ENCODE measurements at places on chromosomes 3 and 15. TPM values are rescaled to one million over a fixed set of nuclear protein-coding genes. Genes with fewer than 3 reads are reported as not detected.
A peak's percentile ranks its signal among the peaks of the same experiment; 100 is the strongest.

- H3K27ac ChIP-seq, result peak overlapping the region; percentile 51
- no peaks in the 10 kb centered on the region for H3K36me3 ChIP-seq
- peaks cover 51% of the 10 kb centered on the region for H3K4me1 ChIP-seq
Observed at GRCh38 chr3:9405756-9406155, 8.3 kb downstream of the SETD5 start.

- peaks cover 65% of the 10 kb centered on the region for H3K4me1 ChIP-seq
- no peak for DNase-seq
- H3K27ac ChIP-seq, result peak overlapping the region; percentile 64
- H3K36me3 ChIP-seq, result no peaks in the 10 kb centered on the region
- no peaks in the 10 kb centered on the region for H3K27me3 ChIP-seq
Observed at GRCh38 chr3:66492672-66493071, 8.2 kb downstream of the LRIG1 start.

DNA sequence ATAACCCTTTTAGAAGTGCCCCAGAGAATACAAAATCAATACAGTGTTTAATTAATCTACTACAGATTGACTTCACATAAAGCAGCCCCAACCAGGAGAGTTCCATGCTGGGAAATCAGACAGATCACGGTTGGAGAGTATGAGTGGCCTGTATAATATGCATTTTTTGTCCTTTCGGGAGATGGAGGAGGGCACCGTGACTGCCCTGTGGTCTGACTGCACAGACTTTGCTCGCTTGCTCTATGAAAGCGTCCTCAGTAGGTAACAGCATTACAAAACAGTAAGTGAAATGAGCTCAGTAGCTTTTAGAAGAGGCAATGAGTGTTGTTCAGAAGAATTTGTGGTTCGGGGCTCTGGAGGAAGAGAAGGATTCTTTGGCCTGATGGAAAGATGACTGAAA, 34.2 kb upstream of the SKIL start:
- H3K27me3 ChIP-seq, result no peaks in the 10 kb centered on the region
- H3K4me3 ChIP-seq, result no peak overlapping the region
- DNase-seq, result no peak
- no peaks in the 10 kb centered on the region for H3K36me3 ChIP-seq

DNA sequence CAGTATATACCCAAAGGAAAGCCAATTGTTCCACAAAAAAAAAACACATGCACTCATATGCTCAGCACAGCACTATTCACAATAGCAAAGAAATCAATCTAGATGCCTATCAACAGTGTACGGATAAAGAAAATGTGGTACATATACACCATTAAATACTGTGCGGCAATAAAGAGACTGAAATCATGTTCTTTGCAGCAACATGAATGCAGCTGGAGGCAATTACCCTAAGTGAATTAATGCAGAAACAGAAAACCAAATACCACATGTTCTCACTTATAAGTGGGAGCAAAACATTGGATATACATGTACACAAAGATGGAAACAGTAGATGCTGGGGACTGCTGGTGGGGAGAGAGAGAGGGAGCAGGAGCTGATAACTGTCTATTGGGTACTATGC, 124.2 kb upstream of the AADACL2 start:
- no peak for DNase-seq
- H3K4me1 ChIP-seq, result peaks cover 11% of the 10 kb centered on the region
- H3K36me3 ChIP-seq, result no peaks in the 10 kb centered on the region
- no peak overlapping the region for H3K27ac ChIP-seq
- no peak overlapping the region for H3K4me3 ChIP-seq
- H3K27me3 ChIP-seq, result no peaks in the 10 kb centered on the region

GRCh38 chr3:156761007-156761406, 65.1 kb upstream of the LEKR1 start:
- no peaks in the 10 kb centered on the region for H3K27me3 ChIP-seq
- no peaks in the 10 kb centered on the region for H3K36me3 ChIP-seq
- H3K27ac ChIP-seq, result no peak overlapping the region
- DNase-seq, result no peak
- no peak overlapping the region for H3K4me3 ChIP-seq
- no peaks in the 10 kb centered on the region for H3K4me1 ChIP-seq

CFAP20DC gene
- total RNA-seq, result 1.5 TPM

MAGEL2 gene
- 0.20 TPM for total RNA-seq

MFGE8 gene
- 553 TPM for total RNA-seq
